Caco-2 (cell line): ENCODE measurements at places on chromosomes 1 and 21. TPM values are rescaled to one million over a fixed set of nuclear protein-coding genes. Genes with fewer than 3 reads are reported as not detected.

The SEMA6C gene
- 2.8 and 3.7 TPM in 2 replicates for total RNA-seq

The RLF gene
- 11.6 and 12.8 TPM in 2 replicates for total RNA-seq

- no peak overlapping the region for H3K4me3 ChIP-seq
- no peak overlapping the region for H3K27ac ChIP-seq
- no peaks in the 10 kb centered on the region for H3K4me1 ChIP-seq
- H3K27me3 ChIP-seq, result no peaks in the 10 kb centered on the region
Observed at GRCh38 chr1:13517193-13517812, 3.5 kb upstream of the LRRC38 start.

The PLD5 gene
- total RNA-seq, result 1.3 and 1.8 TPM in 2 replicates

DNA sequence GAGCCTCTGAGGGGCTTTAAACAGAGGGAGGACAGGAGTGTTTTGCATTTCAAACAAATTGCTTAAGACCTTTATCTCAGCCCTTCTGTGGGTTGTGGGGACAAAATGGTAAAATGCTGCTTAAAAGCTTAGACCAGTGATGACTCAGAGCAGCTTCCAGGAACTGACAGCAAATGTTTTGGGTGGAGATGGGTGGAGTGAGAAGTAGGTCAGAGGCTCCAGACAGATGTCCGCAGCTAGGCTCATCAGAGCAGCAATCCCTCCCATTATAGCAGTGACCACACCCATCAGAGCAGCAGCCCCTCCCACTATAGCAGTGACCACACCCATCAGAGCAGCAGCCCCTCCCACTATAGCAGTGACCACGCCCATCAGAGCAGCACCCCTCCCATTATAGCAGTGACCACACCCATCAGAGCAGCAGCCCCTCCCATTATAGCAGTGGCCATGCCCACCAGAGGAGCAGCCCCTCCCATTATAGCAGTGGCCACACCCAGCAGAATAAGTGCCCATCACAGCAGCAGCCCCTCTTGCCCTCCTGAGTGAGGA, 532.2 kb downstream of the MATN1 start:
- no peak for DNase-seq
- no peaks in the 10 kb centered on the region for H3K27me3 ChIP-seq
- no peak overlapping the region for H3K4me3 ChIP-seq
- H3K36me3 ChIP-seq, result no peaks in the 10 kb centered on the region
- no peaks in the 10 kb centered on the region for H3K4me1 ChIP-seq

DNA sequence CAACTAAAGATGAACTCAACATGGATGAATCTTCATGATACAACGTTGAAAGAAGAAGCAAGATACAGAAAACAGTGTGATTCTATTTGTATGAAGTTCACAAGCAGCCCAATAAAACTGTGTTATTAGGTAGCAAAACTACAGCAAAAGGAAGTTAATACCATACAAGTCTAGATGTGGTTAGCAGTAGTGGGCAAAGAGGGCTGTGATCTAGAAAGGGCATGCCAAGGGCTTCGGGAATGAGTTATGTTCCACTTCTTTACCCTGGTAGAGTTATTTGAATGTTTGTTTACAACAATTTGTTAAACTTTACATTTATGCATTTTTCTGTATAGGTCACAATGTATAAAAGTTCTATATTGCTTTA, 9.2 kb downstream of the TNFRSF9 start:
- DNase-seq, result no peak
- no peaks in the 10 kb centered on the region for H3K4me1 ChIP-seq
- no peak overlapping the region for H3K27ac ChIP-seq
- H3K27me3 ChIP-seq, result no peaks in the 10 kb centered on the region

DNA sequence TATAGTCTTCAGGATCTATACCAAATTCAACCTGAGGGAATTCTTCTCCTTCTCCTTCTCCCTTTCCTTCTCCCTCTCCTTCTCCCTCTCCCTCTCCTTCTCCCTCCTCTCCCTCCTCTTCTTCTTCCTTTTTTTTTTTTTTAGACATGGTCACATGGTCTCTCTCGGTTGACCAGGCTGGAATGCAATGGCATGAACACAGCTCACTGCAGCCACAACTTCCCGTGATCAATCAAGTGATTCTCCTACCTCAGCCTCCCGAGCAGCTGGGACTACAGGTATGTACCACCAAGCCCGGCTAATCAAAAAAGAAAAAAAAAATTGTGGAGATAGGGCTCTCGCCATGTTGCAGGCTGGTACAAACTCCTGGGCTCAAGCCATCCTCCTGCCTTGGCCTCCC, 51.5 kb downstream of the DNAI4 start:
- no peaks in the 10 kb centered on the region for H3K4me1 ChIP-seq
- no peak for DNase-seq
- no peaks in the 10 kb centered on the region for H3K27me3 ChIP-seq
- H3K36me3 ChIP-seq, result no peaks in the 10 kb centered on the region
- no peak overlapping the region for H3K4me3 ChIP-seq

The EXTL1 gene
- total RNA-seq, result 0.09 and 0.34 TPM in 2 replicates
